ENCODE measurements at places on chromosomes 12 and 14.

DNA sequence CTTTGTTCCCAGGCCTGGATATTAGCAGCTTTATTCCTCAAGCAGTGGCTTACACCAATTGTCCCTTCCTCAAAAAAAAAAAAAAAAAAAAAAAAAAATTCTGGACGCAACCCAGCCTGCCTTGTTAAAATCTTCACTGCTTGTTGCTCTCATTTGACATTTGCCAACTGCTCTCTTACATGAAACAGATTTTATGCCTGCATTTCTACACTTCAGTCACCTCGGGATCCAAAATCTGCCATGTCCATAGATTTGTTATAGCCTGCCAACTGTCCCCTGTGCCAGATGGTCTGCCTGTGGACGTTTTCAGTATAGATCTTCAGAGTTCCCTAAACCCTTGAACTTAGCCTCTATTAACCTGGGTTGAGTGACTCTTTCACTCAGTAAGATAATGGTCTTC, 651.5 kb downstream of the FSCB start:
- no peaks in the 10 kb centered on the region for H3K4me1 ChIP-seq
- no peak overlapping the region for H3K4me3 ChIP-seq
- H3K27me3 ChIP-seq = no peaks in the 10 kb centered on the region
- DNase-seq = no peak
- no peak overlapping the region for H3K27ac ChIP-seq

DNA sequence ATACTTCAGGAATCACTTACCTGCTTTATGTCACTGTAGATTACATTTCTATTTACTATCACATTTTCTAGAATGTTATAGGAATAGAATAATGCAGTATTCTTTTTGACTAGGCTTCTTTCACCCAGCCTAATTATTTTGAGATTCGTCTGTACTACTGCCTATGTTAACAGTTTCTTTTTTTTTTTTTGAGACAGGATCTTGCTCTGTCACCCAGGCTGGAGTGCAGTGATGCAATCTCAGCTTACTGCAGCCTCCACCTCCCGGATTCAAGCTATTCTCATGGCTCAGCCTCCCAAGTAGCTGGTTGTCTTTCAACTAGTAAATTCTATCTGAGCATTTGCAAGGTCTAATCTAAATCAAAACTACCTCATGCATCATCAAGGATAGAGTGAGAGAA, 6.4 kb downstream of the OR6C6 start:
- no peaks in the 10 kb centered on the region for H3K27me3 ChIP-seq
- no peak for DNase-seq
- H3K4me1 ChIP-seq = no peaks in the 10 kb centered on the region
- no peak overlapping the region for H3K27ac ChIP-seq

GRCh38 chr14:78933166-78933565, 763.0 kb downstream of the NRXN3 start:
- no peaks in the 10 kb centered on the region for H3K36me3 ChIP-seq
- no peaks in the 10 kb centered on the region for H3K27me3 ChIP-seq
- no peak overlapping the region for H3K4me3 ChIP-seq
- no peaks in the 10 kb centered on the region for H3K4me1 ChIP-seq

- DNase-seq = no peak
- H3K27me3 ChIP-seq = no peaks in the 10 kb centered on the region
- no peak overlapping the region for H3K27ac ChIP-seq
- H3K4me3 ChIP-seq = no peak overlapping the region
Observed at GRCh38 chr14:81382517-81383225, 17.5 kb downstream of the STON2 start.

DNA sequence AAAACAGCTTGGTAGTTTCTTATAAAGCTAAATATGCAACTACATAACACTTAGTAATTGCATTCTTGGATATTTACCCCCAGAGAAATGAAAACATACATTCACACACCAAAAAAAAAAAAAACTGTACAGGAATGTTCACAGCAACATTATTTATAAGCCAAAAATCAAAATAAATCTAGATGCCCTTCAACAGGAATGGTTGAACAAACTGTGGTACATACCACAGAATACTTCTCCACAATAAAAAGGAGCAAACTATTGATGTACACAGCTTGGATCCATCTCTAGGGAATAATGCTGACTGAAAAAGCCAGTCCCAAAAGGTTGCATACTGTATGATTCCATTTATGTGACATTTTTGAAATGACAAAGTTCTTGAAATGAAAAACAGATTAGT, 62.1 kb upstream of the SLC38A4 start:
- H3K27ac ChIP-seq = no peak overlapping the region
- H3K27me3 ChIP-seq = no peaks in the 10 kb centered on the region
- H3K4me3 ChIP-seq = no peak overlapping the region
- DNase-seq = no peak
- no peaks in the 10 kb centered on the region for H3K36me3 ChIP-seq

GRCh38 chr14:34911209-34912150, 36.3 kb upstream of the BAZ1A start:
- no peak overlapping the region for H3K4me3 ChIP-seq
- no peaks in the 10 kb centered on the region for H3K4me1 ChIP-seq

DNA sequence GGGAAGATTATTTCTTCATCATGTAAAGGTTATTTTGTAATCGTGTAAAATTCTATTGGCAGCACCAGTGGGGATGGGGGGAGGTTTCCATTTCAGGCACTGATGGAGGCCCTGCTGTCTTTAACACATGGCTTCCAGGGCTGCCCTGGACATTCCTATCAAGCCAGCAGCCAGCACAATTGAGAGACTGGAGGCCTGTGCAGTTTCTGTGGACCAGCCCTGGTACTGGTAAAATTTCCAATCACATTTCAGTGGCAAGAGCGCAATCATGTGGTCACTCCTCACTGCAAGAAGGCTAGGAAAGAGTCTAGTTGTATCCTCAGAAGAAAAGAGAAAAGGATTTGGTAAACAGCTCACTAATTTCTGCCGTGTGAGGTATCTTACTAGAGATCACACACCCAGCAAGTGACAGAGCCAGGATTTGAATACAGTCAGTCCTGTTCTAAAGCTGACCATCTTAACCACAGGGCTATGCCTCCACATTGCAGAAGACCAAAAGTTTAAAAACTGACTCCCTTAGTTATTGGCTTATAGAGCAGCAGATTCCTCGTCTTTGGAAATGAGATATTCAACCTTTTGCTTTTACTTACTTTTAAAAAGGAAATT, 179.4 kb upstream of the ARHGAP5 start:
- H3K4me1 ChIP-seq = peaks cover 10% of the 10 kb centered on the region
- no peak for DNase-seq
- no peaks in the 10 kb centered on the region for H3K36me3 ChIP-seq
- no peak overlapping the region for H3K4me3 ChIP-seq
- no peaks in the 10 kb centered on the region for H3K27me3 ChIP-seq

DNA sequence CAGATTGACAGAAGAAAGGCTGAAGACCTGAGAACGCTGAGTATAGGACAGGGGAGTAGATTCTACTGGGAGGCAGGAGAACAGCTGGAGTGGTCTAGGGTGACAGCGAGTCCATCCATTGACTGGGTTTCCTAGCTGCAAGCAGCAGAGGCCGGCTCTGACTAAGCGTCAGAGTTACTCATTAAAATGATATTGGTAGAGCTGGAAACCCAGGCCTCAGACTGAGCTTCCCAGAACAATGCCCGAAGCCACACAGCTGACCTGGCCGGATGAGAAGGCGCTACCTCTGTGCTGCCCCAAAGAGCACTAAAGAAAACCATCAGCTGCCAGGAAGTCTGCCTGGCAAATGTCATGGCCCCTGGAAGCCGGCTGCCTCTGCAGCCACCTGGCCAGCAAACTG, 78.5 kb upstream of the FZD10 start:
- no peak overlapping the region for H3K4me3 ChIP-seq
- no peak for DNase-seq
- no peaks in the 10 kb centered on the region for H3K27me3 ChIP-seq
- H3K36me3 ChIP-seq = no peaks in the 10 kb centered on the region

- no peaks in the 10 kb centered on the region for H3K27me3 ChIP-seq
- no peaks in the 10 kb centered on the region for H3K36me3 ChIP-seq
- no peak for DNase-seq
- H3K4me3 ChIP-seq = no peak overlapping the region
Observed at GRCh38 chr14:48504921-48505320, 829.5 kb upstream of the MDGA2 start.
